ENCODE measurements at places on chromosomes 12 and 14.

DNA sequence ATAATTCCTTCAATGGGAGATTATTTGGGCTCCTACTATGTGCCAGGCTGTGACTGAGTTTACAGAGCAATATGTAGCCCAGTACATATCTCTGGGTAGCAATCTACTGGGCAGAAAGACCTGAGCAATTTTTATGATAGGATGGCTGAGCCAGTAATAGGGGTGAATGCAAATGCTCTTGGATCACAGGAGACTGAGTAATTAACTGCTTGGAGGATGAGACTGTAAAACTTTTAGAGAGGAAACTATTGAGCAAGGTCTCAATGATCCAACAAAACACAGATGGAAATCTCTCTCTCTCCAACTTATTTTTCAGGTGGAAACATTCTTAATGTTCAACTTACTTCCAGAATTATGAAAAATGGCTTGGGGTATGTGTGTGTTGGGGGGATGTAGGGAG is 402.2 kb downstream of the AEBP2 start:
- DNase-seq, result peak; percentile 14

- no peak for DNase-seq
Observed at GRCh38 chr14:77003960-77004710, 24.4 kb downstream of the IRF2BPL start.

- no peak for DNase-seq
Observed at GRCh38 chr12:31119803-31120211, 46.1 kb downstream of the DDX11 start.

- no peak for DNase-seq
Observed at GRCh38 chr14:61491876-61492434, 170.6 kb downstream of the PRKCH start.

- no peak for DNase-seq
Observed at GRCh38 chr14:28779456-28779855, 12.9 kb downstream of the FOXG1 start.
